ENCODE measurements at places on chromosomes 16 and 17.

GRCh38 chr17:82595893-82596292, 52.4 kb downstream of the WDR45B start:
- DNase-seq, result no peak

GRCh38 chr16:30488764-30489605, 16.4 kb downstream of the ITGAL start:
- no peak for DNase-seq

- DNase-seq, result no peak
Observed at GRCh38 chr17:36136439-36136838, 32.8 kb downstream of the CCL4 start.

DNA sequence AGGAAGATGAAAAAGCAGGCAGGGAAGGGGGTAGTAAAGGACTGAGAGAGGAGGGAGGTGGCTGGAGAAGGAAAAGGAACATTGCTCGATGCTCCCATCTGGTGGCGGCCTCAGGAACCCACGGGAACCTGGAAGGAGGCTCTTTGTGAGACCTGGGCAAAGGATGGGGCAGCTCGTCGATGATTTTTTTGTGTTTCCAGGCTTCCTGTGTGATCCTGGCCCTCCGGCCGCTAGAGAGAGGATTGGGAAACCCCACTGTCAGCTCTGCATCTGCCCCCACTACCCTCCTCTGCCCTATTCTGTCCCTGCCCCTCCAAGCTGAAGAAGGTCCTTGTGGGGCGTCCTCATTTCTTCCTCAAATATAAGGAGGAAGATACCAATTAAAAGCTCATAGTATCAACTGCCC, 6.6 kb downstream of the WFIKKN2 start:
- DNase-seq, result no peak

- no peak for DNase-seq
Observed at GRCh38 chr16:87828907-87829621, 40.2 kb downstream of the SLC7A5 start.

DNA sequence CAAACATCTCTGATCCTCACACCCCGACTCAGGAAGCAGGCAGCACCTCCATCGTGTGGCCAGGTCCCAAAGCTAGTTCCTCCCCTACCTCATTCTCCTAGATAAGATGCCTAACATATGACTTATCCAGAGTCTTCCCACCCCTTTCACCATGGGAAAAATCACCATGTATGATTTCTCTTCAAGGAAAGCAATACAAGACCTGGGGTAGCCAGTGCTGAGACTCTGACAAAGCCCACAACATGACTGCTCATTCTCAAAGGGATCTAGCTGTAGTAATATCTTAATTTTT, 45.1 kb downstream of the CMTM4 start:
- DNase-seq, result no peak

- DNase-seq, result no peak
Observed at GRCh38 chr17:81285894-81286293, 9.2 kb downstream of the SLC38A10 start.

DNA sequence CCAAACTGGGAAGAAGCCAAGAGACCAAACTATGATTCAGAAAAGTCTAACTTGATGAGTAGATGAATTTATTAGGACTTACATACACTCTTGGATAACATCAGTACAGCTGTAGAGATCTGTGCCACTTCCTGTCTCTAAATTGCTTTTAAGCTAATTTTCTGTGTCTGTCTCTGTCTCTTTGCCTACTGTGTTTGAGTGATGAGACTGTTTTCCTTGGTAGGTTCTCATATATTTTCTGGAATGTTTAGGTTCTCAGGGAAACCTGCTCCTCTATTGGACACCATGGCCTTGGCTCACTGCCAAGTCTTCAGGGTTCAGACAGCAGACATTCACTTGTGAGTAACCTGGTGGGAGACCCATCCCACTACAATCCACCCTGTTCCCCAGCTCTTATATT, 103.5 kb upstream of the KIF2B start:
- no peak for DNase-seq

- DNase-seq, result no peak
Observed at GRCh38 chr16:87174061-87174460, 143.1 kb downstream of the C16orf95 start.

DNA sequence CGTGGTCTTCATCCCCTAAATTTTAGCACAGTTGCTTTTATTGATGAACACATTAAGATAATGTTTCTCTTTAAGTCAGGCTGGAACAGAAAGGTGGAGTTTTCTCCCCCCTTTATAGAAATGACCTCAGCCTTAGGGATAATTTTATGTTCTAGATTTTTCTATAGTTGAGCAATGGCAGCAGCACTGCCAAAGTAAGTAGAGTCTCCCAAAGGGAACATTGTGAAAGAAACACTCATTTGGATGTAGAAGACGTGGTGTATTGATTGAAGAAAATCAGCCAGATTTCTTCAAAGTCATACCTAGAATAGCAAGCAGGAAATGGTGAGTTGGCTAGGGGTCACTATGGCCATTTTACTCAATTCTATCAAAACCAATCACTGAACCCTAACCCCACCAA, 122.5 kb downstream of the DNAH9 start:
- no peak for DNase-seq

GRCh38 chr17:78822552-78822951, 18.1 kb downstream of the USP36 start:
- peak; percentile 82 for DNase-seq

DNA sequence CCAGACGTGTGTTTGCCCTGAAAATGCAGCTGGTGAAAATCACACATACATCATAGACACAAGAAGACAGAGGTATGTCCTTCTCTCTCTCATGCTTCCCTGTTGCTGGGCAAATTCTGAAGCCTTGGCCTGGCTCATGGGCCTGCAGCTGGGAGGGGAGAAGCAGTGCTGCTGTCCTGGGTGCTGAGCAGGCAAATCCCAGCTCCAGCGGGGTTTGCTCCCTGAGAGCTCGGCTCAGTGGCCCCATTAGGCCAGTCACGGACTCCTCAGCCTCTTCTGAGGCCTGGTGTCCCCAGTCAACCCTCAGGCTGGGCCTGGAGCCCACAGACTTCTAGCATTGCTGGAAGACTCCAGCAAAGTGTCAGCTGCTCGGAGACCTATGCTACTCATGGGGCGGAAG, 11.7 kb downstream of the RHBDL3 start:
- no peak for DNase-seq

- no peak for DNase-seq
Observed at GRCh38 chr17:13619462-13619861, 17.7 kb upstream of the HS3ST3A1 start.

- DNase-seq, result no peak
Observed at GRCh38 chr16:12324152-12324551, 347.6 kb downstream of the SNX29 start.

GRCh38 chr16:48596326-48596725, 13.7 kb downstream of the N4BP1 start:
- DNase-seq, result no peak

DNA sequence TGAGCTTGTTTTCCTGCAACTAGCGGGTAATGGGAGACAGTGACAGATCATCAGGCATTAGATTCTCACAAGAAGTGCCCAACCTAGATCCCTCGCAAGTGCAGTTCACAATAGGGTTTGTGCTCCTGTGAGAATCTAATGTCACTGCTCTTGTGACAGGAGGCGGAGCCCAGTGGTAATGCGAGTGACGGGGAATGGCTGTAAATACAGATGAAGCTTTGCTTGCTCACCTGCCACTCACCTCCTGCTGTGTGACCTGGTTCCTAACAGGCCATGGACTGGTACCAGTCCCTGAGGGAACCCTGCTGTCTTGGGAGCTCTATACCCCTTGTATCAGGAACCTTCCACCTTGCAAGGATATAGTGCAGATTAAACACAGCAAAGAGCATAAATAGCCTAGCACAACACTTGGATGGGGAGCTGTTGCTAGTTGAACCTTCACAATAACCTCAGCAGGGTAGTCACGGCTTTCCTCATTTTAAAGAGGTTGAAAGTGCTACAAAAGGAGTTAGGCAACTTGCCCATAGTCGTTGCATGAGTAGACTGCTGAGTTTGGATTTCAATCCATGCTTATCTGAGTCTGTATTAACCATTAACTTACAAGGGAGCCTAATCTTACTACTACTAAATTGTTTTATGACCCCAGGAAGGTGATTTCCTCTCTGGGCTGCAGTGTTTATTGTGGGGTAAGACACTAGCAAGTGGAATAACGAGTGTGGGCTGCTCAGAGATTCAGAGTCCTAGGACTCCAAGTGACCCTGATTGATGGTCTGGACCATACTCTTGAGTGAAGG, 156.6 kb upstream of the ZFHX3 start:
- DNase-seq, result no peak

DNA sequence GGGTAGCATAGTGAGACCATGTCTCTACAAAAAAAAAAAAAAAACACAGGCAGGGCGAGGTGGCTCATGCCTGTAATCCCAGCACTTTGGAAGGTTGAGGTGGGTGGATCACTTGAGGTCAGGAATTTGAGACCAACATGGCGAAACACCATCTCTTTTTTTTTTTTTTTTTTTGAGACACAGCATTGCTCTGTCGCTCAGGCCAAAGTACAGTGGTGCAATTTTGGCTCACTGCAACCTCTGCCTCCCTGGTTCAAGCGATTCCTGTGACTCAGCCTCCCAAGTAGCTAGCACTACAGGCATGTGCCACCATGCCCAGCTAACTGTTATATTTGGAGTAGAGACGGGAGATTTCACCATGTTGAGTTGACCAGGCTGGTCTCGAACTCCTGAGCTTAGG, 5.1 kb downstream of the RAMP2 start:
- DNase-seq, result no peak

DNA sequence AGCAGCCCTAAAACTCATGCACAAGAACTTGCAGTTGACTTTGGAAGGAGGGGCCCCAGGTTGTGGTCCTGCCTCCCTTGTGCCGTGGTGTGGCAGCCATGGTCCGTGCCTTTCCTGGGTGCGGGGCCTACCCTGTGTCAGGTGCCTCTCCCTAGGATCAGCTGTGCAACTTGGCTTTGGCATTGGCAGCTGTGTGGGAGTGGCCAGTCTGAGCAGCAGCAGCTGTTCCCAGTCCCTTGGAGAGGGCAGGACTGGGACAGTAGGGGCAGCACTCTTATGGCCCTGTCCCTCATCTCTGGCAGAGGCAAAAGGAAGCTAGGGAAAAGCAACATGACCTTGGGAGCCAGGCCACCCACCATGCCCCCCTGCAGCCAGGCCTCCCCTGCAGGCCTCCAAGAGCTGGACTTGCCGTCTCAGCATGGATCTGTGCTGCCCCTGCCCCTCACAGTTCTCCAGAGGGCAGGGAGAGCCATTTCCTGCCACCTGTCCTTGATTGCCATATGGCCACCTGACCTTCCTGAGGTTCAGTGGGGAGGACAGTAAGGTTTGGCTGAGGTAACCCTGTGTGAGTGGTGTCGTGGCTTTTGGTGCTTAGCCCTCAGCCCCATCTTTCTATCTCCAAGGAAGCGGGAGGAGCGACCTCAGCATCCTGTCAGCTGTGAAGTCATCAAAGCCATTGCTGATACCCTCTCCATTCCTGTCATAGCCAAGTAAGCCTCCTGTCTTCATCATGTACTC, 15.5 kb upstream of the NFATC3 start:
- no peak for DNase-seq

DNA sequence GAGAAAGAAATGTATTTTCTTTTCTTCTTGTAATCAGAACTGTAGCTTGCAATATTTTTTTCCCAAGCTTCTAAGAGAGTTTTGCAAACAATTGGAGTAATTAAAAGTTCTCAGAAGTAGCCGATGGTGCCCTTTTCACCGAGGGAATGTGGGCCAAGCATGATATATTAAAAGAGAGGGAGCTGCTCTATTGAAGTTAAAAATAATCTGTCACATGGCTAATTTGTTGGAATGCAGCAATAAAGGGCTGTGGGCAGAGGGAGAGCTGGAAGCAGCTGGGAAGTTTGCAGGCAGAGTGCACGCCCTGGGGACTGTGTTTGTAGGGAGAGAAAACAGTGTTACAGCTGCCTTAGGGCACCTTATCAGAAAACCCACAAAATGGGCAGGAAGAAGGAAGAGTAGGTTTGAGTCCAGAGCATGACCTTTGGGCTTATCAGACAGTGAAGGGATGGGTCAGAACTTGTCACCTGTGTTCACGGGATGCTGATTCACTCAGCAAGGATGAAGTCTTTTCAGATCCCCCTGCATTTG, 18.5 kb upstream of the TERF2 start:
- no peak for DNase-seq

GRCh38 chr16:4091240-4092012, 24.8 kb downstream of the ADCY9 start:
- DNase-seq, result no peak

GRCh38 chr17:7587420-7588151, 2.3 kb downstream of the SOX15 start:
- peak; percentile 90 for DNase-seq

DNA sequence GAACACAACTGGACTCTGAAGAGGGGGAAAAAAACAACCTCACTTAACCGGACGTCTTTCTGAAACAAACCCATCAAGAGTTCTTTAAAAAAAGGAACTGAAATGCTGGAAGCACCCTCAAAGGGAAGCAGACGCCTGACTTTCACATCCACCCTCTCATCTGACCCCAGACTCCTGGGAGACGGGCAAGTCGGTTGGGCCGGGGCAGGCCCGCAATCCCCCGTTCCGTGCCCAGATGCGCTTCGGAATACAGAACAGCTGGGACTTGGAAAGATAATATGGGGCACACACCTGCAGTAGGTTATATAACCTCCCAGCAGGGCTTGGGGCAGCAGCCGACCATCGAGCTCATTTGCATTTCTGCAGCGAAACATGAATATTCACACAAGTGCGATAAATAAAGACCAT, 3.7 kb downstream of the ARHGAP27 start:
- DNase-seq, result no peak

- DNase-seq, result no peak
Observed at GRCh38 chr17:37024181-37024637, 75.5 kb downstream of the AATF start.

DNA sequence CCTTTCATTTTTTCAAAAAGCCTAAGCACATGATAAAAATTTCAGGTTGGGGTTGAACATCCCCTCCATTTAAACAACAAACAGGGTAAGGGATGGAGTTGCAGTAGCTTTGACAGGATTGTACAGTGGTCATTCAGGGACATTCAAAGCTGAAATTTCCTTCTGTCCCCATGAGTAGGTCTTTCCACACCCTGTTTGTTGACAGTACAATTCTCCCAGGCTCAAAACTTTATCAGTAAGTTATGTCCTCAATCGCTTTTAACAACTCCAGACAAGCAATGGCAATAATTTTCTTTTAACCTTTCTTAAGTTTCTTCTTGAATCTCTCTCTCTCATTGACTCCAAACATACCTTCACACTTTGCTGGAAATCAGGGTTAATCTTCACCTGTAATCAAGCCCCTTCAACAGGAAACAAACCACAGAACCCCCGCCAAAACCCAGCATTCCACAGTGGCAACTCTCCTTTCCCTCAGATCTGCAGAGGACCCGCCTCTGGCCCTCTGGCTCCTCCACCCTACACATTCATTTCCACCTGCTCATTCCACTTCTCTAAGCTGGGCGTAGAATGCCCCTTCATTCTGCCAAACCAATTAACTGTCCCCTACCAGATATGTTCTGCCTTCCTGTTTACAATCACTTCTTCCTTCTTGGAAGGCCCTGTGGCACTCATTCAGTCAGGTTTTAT, 20.7 kb downstream of the TXNDC11 start:
- no peak for DNase-seq
